ENCODE measurements at places on chromosomes 7 and 10.

DNA sequence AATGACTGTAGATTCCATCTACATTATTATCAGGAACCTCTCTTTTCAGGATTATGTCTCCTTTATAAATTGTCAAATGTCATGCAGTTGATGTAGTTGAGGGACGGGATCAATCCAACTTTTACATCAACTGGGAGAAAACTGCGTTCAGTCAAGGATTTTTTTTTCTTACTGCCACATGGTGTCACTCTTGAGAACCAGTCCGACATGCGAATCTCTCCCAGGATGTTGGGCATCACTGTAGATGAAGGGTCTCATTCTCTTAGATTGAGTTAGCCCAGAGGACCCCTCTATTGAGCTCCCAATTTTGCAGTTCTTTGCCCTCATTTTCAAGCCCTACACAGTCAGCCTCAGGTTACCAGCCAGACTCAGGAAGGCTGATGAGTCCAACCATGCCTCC lies 120.3 kb upstream of the PTPRZ1 start:
- DNase-seq: no peak

- no peak for DNase-seq
Observed at GRCh38 chr7:16656141-16656540, 10.2 kb downstream of the BZW2 start.

- no peak for DNase-seq
Observed at GRCh38 chr7:106193661-106194060, 81.5 kb upstream of the SYPL1 start.

DNA sequence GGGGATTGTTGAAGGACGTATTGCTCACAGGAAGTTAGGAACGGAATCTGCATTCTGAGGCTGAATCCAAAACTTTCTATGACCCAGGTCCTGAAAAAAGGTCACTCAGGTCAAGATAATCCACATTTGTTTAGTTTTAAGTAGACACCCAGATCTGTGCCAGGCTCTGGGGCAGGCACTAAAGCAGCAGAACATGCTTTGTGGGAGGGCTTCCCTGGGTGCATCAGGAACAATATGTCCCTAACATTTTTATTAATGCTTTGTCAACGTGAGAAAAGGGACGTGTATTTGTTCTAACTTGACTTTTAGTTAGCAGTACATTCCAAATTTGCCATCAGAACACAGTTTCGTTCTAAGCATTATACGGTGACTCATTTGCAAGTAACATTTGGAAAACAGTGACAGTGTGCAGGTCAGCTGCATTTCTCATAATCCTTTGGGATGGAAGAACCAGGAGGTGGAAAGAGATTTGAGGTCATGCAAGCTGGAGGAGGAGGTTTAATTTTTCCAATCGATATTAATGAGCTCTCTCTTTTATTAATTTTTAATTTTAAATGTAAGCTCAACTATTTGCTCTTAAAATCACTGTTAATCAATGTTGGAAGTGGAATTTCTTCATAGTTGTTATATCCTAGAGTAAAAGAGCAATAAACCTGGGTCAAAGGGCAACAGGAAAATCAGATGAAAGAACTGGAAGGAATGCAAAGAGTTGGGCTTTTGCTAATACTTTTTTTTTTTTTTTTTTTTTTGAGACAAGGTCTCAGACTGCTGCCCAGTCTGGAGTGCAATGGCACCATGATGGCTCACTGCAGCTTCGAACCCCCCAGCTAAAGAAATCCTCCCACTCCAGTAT lies 35.0 kb downstream of the TAS2R41 start:
- no peak for DNase-seq

- no peak for DNase-seq
Observed at GRCh38 chr7:49099587-49100326, 175.4 kb downstream of the CDC14C start.

DNA sequence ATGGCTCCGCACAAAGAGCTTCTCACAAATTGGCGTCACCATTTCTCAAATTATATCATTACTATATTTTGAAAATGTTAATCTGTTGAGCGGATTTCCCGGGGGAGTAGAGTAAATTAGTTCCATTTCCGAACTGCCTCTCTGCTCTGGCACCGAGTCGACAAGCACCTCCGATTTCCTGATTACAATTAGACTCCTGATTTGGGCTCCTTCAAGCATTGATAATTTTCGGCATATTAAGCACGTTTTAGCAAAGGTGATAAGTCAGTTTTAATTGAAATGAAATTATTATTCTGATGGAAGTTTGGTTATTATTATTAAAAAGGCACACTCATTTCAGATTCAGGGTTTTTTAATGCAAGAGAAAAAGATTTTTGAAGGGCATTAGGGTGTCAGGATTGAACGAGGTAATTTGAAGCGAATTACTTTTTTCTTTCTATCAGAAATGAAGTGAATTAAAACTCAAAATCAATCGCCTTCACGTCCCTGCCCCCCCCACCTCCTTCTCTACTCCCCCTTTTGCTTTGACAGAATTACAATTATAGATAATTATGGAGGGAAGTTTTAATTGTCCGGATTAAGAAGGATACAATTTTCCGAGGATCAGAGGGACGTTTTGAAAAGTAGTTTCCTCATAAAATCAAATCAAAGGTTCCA lies 4.0 kb upstream of the UNCX start:
- DNase-seq: no peak

DNA sequence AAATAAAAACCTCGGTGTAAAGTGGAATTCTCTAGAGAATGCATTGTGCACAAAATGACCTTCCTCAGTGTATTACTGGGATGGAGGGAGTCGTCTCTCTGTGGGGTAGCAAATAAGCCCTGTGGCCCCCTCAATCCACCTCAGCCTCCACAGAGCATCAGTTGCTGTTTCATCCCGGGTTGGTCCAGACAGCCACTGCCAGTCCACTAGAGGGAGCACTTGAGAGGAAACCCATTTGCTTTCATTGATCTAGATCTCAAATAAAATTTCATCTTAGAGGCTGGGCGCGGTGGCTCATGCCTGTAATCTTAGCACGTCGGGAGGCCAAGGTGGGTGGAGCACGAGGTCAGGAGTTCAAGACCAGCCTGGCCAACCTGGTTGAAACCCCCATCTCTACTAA lies 1128.7 kb downstream of the CNTNAP2 start:
- peak; percentile 3 for DNase-seq

GRCh38 chr10:111598433-111599059 lies 521.7 kb downstream of the ADRA2A start:
- no peak for DNase-seq

GRCh38 chr7:28179120-28180030 lies 1.2 kb downstream of the JAZF1 start:
- DNase-seq: no peak

DNA sequence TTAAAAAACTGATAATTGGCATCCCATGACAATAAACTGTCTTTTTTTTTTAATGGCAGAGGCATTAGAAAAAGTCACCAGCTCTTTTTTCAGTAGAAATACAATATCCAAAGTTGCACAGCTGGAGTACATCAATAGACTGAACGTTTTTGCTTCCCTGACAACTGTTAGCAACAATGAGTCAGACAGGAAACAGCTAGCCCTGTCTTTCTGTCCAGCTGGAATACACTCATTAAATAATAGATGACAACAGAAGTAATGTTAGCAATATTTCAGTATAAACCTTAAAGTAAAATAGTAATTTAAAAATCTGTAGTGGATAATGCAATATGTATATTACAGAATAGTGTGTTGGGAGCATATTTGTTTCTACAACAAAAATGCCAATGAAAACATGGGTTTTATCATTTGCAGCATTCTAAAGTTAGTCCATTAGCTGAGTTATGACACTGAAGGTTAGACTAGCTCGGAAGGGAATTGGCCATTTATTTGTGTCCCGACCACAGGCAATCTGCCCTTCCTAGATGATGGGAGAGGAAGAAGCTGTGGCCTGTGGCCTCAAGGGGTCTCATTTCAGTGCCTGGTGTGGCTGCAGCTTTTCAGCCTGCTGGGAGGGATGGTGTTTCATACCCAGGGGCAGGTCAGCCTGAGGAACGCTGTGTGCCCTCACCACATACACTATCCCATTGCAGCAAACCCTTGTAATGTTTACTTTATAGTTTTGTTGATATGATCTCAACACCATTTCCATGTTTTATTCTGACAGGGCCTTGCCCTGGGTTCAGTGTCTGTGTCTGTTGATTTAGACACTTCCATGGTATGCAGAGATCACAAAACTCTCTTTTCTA lies 173.3 kb downstream of the SLC16A9 start:
- DNase-seq: peak; percentile 12

- DNase-seq: no peak
Observed at GRCh38 chr10:81569488-81569887, 305.5 kb upstream of the NRG3 start.

GRCh38 chr10:98456686-98457482 lies 10.1 kb upstream of the HPS1 start:
- DNase-seq: no peak

DNA sequence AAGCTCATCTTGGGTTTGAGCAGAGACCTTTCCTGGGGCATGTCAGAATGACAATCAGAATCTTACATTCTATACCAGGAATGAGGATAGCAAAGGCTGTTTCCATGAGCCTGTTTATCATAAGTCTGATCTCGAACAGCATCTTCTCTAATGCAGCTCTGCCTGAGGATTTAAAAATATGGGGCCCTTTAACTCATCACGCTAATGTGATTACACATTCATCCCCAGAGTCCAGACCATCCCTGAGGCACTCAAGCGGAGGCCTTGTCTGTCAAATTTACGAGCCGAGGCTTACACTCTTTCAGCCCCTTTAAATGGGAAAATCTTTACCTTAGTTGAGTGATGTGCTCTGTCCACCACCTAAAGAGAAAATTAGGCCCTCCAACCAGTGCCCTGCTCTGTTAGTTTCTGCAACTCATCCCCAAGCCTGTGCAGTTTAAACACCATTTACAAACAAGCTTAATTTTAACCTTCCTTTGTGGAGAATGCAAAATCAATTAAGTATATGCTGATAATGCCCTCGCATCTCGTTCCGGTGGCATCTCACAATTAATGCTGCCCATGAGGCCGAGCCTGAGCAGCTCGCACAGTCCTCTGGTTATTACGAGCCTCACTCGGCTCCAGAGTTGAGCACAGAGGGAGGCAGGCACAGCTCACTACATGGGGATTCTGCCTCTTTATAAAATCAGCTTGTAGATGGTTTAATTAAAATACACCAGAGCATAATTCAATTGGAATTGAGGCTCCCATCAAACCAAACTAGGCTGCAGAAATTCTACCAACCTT lies 16.0 kb downstream of the CHST15 start:
- DNase-seq: no peak

DNA sequence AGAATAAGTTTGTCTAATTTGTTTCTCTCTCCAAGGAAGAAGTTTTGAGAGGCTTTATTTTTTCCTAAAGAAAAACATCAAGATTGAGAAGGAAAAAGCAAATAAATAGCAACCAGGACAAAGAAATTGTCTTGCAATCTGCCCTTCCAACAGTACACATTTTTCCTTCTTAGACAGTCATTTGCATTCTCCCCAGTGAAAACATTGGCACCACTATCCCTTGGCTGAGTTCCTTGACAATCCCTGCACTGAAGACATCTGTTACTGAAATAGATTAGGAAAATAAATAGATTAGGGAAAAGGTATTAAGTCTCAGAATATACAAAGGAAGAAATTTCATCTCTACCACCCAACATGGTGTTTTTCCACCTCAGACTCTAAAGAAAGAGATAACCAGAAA lies 12.2 kb upstream of the TMEM243 start:
- no peak for DNase-seq

DNA sequence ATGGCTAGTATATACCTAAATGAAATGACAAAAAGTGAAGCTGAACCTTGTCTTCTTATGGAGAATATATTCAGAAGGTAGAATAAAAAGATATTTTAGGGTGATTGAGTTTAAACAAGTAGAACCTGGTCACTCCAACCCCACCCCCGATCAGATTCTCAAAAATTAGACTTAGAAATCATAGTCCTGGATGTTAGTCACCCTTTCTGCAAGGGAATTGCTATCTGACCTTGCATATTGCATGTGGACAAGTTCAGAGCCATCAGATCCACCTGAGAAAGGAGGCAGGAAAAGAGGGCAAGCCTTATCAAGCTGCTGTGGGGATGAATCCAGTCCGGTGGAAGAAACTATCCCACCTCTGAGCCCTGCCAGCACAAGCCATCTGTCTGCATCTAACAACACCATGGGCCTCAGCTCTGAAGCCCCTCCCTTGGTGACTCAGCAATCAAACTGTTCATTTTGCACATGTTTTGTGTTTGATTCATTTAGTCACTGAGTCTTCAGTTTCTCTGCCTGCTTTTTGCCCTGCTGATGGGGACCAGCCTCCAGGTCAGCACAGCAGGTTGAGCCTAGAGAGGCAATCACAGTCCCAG lies 727.3 kb downstream of the AUTS2 start:
- no peak for DNase-seq

- DNase-seq: no peak
Observed at GRCh38 chr7:150503581-150503980, 11.1 kb upstream of the GIMAP7 start.

- DNase-seq: no peak
Observed at GRCh38 chr7:27739301-27739908, 557 bp upstream of the TAX1BP1 start.

GRCh38 chr7:44113764-44114354 lies 9.5 kb downstream of the POLD2 start:
- no peak for DNase-seq

GRCh38 chr10:1418031-1418550 lies 319.2 kb downstream of the ADARB2 start:
- no peak for DNase-seq

DNA sequence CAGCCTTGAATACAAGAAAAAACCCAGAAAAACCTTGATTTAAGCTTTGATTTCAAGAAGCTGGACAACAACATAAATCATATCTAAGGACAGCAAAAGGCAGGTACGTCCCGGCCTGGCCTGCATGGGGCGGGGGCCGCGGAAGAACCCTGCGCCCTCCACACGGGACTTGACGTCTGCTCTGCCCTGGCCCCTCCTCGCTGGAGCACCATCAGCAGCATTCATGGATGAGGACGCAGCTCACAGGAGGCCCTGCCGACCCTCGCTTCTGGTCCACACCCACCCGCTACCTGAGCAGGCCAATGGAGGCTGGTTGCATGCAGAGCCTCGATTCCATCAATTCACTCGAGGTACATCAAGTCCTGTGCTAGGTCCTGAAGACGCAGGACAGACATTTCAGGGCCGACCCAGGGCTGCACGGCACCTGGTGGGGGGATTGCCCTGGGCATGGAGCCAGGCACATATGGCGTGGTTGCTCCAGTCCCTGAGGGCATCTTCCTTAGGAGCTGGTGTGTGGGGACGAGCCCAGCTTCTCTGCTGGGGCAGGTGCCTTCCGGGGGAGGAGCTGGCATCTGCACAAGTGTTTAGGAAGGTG lies 63.1 kb upstream of the NKX6-2 start:
- no peak for DNase-seq

DNA sequence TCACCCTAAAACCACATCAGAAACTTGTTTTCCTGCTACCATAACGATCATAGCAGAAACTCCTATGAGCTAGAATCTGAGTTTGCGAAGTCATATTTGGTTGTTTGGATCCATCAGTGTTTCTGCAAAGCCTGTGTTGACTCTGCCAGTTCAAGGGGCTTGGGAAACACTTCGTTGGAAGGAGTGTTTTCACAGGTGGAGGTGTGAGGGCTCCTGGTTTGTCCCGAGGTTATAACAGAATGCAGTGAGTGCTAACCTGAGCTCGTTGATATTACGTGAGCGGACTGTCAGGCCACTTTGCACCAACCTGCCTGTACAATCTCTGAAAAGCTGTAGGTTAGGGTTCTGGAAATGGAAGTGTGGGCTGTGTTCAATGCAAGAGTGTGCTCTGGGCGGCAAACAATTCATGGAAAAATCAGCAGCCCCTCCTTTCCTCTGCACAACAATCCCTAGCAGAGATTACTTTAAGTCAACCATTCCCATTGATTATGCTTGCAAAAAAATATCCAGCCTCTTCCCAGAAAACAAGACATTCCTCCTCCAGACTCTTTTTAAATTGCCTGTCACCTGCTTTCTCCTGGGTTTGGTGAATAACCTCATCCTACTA lies 622.0 kb downstream of the TYW1 start:
- DNase-seq: no peak

Data from epithelial cell of prostate (primary cell).